Activated CD4-positive, alpha-beta T cell treated with anti-CD3 and anti-CD28 coated beads, Interleukin-2, Interleukin-6, amounts not matched to agents 100 ng/mL and 50 ng/mL, durations not matched to agents 16 hours and 8 hours (primary cell): ENCODE measurements at places on chromosomes 2 and 18.
A peak's percentile ranks its signal among the peaks of the same experiment; 100 is the strongest.

- no peak for DNase-seq
Observed at GRCh38 chr2:104462731-104463130, 391.2 kb upstream of the POU3F3 start.

DNA sequence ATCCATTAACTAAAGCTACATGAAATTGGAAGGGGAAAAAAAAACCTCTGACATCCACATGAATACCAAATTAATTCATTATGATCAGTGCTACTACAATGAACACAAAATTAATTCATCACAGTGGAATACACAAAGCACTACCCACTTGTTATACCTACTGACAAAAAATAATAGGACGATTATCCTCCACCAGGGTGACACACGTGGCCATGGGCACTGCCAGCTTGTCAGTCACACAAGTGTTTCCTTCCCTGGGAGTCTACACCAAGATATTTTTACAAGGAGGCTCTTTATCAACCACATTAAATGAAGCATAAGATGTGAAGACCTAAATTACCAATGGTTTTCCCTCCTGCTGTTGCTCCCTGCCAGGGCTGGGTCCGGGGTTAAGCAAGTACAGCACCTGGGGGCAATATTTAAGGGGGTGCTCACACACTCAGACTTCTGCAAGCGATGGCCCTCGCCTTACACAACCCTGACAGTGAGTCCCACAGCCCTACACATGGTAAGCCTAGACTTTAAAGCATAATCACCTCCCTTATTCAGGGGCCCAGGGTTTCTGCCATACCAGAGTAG is 90.1 kb downstream of the TCF4 start:
- DNase-seq = no peak

DNA sequence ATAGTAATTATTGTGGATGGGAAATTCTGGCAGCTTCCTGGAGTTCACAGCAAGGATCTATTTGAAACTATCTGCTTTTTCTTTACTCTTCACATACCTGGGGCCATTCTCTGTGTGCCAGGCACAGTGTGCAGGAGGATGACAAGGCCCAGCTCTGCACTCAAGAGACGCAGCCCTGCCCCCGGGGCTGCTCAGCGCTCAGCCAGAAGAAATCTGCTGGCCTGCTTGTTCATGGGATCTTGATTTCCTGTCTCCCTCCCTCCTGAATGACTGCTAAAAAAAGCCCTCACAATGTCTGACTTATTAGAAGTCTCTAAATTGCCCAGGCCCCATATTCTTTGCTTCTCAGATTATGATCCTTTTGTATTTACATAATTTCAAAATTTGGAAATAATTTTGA is 210.9 kb downstream of the DCDC2C start:
- DNase-seq = no peak

DNA sequence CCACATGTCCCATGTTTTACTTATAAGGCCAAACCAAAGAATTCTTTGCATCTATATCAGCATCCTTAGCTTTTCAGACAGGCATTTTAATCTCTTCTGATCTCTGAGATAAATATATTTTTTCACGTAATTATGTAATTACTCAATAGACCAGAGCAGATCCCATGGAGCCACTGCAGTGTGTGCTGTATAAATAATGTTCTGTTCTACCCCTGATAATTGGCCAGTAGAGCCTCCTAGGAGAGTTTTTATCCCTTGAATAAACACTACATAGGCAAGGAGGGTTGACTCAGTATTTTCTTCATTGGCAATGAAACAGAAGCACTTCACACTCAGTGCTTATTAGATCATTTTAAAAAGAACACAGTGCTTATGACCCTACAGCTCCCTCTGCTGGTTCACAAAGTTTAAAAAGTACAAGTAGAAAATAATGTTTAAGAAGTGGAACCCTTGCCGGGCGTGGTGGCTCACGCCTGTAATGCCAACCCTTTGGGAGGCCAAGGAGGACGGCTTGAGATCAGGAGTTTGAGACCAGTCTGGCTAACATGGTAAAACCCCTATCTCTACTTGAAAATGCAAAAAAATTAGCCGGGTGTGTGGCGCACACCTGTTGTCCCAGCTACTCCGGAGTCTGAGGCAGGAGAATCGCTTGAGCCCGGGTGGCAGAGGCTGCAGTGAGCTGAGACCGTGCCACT is 91.9 kb downstream of the PPP1R1C start:
- peak; percentile 56 for DNase-seq

DNA sequence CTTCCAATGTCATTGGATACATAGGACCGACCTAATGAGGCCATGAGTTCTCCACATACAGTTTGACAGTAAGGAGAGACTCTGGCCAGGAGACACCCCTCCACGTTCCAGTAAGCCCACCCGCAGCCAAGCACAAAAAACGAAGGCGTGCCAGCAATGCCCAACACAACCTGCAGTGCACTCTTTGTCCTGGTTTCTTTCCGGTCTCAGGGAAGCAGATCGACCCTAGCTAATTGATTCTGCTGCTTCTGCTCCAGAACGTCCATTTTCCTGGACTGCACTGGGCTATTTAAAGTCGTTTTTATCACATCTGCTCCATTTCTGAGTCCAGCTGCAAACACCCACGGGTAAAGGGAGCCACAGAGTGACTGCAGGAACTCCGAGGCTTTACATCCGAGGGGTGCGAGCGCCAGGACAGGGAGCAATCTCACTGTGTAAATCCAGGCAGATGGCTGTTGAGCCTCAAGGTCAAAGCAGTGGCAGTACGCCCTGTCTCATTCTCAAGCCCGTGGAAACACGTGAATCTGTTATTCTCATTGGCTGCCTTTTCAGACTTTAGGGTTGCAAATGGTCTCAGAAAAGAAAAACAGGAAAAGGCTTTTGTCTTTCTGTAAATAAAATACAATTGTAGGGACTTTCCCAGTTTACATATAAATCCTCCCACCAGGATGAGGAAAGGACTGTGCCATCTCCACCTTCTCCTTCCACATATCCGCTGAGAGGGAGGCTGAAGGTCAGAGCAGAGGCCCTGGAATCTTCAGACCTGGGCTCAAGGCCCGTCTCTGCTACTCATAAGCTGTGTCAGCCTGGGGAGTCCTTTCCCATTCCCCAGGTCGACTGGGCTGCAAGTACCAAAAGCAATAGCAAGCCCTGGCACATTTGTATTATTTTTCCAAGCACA is 40.7 kb downstream of the TMEM163 start:
- DNase-seq = no peak

GRCh38 chr18:24270358-24270936 is 127.2 kb downstream of the OSBPL1A start:
- DNase-seq = no peak

DNA sequence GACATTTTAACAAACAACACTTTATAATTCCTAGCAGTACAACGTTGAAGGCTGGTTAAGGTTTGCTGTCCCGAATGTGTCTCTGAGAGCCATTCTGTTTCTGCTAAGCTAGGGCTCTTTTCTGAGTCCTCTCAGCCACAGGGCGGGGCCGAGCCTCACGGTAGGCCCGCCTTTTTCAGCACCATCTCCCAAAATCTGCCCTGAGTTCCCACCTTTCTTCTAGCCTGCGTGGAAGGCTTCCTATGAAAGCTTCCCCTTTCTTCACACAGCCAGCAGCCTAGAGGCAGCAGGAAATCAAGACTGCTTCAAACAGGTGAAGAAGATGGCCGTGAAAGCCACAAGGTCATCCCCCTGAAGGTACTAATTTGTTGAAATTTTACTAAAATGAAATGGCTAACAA is 255.5 kb downstream of the CDH2 start:
- no peak for DNase-seq

DNA sequence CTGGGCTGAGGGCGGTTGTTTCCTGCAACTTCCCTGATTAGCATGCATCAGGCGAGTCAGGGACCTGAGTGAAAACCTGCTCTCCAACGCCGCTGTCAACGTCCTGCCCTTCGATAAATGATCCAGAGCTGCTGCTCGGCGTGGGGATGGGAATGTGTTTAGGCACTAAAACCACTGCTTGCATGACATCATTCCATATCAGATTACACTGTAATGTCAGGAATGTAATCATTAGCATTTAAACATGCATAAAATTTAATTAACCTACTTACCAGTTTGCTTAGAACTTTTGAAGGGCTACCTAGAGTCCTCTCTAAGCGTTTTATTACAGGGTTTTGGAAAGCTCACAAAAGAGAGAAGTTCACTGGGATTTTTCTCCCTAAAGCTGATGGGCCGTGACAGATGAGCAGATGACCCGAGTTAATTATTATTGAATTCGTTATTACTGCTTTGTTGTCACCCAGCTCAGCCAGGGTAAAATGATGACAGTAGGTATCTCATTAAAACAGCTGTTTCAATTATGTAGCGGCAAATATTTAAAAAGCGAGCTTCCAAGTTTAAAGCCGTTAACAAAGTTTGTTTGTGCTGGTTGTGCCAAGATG is 685.6 kb upstream of the SALL3 start:
- no peak for DNase-seq

DNA sequence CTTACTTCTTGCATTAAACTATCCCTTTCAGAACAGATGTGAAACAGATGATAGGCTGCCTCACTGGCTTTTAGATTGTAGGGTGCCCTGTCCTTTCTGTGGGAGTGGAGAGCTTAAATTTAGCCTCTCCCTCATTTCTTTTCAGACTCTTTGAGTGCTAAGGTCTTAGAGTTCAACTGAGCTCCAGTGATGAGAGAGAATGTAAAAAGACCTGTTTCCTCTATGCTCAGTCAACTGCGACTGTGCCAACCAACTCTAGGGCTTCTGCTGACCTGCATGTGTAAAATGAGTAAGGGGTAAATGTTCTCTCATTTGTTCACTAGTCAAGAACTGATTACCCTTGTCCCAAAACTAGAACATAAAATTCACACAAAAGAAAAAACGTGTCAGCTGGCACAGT is 104.8 kb upstream of the TGFA start:
- no peak for DNase-seq

GRCh38 chr2:95297639-95298395 is 670 bp downstream of the KCNIP3 start:
- DNase-seq = no peak
